ENCODE measurements at places on chromosomes 4 and X.

DNA sequence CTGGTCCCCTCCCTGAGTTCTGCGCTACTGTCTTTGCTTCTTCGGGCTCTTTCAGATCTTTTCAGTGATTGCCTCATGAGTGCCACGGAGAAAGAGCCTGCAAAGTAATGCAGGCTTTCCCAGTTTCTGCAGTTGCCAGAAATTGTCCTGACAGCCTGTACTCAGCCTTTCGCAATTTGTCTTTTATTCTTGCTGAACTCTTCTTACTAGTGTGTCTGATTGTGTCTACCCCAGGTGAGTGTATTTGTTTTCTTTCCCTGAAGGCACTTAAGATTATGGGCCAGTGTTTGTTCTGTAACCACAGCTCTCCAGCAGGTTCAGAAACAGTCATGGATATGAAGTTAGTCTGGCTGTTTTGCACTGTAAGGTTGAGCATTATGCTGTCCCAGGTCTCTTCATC, 47.1 kb downstream of the FAM193A start:
- DNase-seq: no peak

- no peak for DNase-seq
Observed at GRCh38 chrX:39907964-39908661, 189.6 kb downstream of the BCOR start.

DNA sequence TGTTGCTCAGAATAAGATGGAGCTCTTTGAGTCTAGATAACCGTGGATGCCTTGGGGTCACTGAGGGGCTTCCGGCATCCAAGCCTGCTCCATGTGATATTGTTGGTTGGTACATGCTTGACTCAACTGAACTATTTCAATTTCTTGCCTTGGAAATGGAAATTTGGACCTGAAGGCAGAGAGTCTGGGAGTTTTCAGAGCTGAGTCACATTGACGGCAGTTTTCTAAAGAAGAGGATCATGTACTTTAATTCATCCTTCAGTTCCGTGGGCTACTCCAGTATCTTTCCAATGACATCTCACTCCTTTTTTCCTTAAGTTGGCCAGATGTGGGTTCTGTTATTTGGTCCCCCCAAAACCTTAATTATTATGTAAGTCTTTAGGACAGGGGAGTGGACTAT, 100.5 kb downstream of the MFAP3L start:
- no peak for DNase-seq

DNA sequence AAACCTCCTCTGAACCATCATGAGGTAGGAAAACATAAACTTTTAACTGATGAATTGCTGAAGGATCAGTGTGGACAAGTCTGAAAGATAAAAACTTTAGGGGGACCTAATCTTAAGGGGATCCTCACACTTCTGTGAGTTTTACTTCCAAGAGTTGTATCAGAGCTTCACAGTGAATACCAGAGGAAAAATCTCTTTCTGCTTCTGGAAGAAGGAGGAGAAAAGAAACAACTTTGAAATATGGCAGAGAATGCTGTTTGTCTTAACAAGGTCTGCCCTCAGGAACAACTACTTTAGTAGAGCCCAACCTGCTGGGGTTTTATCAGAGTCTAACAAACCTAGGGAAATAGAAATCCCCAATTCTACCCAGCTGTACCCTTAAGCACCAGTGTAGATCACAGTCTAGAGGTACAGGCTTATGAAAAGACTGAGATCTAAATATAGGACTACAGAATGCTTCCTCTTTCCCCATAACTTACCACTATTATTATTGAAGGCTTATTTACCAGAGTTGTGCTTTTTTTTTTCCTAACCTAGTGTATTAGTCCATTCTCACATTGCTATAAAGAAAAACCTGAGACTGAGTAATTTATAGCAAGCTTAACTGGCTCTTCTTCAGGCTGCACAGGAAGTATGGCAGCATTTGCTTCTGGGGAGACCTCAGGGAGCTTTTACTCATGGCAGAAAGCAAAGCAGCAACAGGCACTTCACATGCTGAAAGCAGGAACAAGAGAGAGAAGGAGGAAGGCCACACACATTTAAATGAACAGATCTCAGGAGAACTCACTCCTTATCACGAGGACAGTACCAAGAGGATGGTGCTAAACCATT, 167.9 kb downstream of the CAMK2D start:
- no peak for DNase-seq

- no peak for DNase-seq
Observed at GRCh38 chr4:105709081-105709450, 482 bp downstream of the GSTCD start.

DNA sequence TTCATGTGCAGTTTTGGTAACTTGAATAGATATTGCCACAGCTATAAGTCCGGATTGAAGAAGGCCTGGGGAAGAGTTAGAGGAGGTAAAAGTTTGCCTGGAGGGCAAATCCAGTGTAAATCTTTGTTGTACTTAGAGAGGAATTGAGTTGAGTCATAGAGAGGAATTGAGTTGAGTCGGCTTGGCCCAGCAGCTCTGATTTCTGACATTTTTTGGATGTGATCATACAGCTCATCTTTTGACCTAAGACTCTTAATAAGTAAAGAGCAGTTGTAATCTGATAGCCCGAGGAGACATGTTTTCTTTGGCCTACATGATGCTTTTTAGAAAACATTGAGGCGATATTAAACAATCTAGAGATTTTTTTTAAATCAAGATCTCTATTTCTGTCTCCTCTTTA, 3.9 kb downstream of the KIT start:
- no peak for DNase-seq

DNA sequence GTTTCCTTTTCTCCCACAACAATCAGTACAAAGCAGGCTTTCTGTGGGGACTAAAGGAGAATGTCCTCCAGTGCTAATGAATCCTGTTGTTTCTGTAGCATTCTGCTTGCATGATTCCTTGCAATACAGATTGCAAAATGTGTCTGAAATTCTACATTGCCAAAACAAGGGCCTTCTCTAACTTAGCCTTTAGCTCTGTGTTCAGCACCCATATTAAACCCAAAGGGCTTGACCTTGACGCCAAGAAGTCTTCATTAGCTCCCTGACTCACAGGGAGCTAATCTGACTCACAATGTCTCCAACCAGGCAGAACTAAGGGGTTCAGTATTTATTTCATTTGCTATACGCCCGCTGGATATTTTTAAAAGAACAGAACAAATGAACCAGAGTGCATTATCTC, 241.4 kb upstream of the CLNK start:
- DNase-seq: no peak

GRCh38 chrX:97637289-97637688, 753.6 kb downstream of the RPA4 start:
- DNase-seq: no peak

DNA sequence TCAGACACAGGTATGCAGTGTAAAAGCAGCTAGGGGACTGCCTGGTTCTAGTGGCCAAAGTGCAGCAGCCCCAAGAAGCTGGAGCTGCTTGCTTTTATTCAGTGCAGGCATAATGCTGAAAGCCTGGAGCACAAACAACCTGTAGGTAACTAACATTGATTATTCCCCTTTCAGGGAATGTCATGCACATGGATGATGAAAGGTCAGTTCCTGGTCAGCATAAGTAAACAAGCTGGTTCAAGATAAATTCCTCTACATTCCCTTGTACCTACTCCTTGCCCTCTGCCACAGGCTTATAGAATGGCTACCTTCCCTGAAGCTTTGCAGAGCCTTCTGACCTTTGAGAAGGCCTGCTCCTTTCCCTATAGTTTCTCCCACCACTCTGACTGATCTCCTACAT, 1318.5 kb upstream of the ADGRL3 start:
- no peak for DNase-seq

- no peak for DNase-seq
Observed at GRCh38 chr4:77762531-77762930, 56.6 kb downstream of the CNOT6L start.

DNA sequence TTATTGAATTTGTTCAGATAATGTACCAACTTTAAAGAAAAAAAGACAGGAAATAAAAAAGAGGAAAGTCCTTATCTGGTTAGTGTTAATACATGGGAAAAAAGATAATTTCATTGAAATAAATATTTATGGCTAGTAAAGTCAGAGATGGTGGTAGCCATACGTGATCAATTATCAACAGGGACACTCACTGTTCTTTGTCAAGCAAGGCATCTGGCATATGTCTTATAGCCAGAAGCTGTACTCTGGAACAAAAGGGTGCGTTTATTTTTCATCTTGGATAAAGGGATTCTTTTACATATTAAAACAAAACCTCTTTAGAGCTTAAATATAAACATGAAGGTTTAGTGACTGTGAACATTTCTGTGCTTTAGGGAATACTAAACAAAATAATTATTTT, 26.7 kb downstream of the HDX start:
- no peak for DNase-seq

- DNase-seq: peak; percentile 13
Observed at GRCh38 chr4:185587427-185588161, 52.3 kb upstream of the PDLIM3 start.

- DNase-seq: no peak
Observed at GRCh38 chr4:98656443-98656842, 2.0 kb downstream of the TSPAN5 start.

DNA sequence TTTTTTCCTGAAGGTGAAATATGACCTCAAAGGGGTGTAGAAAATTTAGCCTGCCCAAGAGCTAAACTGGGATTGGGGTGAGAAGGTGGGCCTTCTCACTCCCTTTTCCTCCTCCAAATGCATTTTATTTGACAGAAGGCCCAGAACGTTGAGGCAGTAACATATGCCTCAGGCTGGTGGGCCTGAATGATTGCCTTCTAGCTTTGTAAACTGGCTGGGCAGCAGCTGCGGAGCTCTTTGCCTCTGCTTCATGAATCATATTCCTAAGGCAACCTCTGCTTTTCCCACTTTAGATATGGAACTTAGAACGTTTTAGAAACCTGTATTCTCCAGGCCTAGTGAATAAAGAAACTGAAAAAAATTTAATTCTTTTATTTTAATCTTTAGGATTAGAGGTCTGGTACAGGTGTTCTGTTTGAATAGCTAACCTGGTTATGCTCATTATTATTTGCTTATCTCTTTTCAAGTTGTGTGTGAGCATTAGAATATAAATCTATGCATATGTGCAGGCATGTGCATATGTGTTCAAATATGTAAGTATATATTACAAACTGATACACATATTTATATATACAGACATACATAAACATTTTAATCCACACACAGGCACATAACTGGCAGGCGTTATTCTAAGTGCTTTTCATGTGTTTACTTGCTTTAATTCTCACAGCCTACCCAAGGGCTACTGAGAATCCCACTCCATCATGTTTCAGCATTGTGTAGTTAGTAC, 11.5 kb downstream of the PRDM8 start:
- DNase-seq: no peak

GRCh38 chr4:8552581-8553205, 27.5 kb upstream of the GPR78 start:
- no peak for DNase-seq

GRCh38 chrX:23668335-23668734, 1.0 kb downstream of the PRDX4 start:
- no peak for DNase-seq

- DNase-seq: no peak
Observed at GRCh38 chr4:78671903-78672815, 104.0 kb upstream of the BMP2K start.

GRCh38 chr4:71608678-71609071, 175.2 kb downstream of the GC start:
- no peak for DNase-seq

GRCh38 chr4:8939840-8940742, 68.5 kb upstream of the HMX1 start:
- DNase-seq: no peak

DNA sequence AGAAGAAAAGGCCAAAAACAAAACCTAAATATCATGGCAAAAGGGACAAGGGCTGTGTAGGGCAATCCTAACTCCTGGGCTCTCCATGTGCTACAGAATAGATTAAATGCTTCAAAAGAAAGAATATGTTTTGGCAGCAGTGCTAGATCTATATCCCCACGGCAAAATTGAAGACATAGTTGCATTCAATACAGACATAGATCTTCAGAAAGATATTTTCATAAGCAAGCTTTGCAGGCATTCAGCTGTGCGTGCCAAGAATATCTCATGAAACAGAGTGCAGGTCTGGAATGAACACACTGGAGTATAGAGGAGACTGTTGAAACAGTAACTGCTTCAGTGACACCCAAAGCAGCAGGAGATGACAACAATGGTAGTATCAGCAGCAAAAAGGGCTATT, 1476.9 kb downstream of the ARAP2 start:
- DNase-seq: no peak

DNA sequence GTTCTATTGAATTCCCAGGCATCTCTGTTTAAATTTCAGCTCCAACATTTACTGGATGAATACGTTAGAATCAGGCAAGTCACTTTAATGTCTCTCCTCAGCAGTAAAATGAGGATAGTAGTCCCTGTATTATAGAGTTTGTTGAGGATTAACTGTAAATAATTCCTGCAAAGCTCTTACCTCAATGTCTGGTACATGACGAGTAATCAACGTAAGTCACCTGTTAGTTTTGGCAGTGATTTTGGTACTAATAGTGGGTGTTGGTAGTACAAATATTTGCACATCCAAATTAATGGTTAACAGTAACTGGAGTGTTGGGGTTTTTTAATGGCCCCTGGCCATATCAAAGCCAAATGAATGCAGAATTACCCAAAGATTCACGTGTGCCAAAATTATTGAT, 189.8 kb upstream of the GALNT7 start:
- DNase-seq: no peak

DNA sequence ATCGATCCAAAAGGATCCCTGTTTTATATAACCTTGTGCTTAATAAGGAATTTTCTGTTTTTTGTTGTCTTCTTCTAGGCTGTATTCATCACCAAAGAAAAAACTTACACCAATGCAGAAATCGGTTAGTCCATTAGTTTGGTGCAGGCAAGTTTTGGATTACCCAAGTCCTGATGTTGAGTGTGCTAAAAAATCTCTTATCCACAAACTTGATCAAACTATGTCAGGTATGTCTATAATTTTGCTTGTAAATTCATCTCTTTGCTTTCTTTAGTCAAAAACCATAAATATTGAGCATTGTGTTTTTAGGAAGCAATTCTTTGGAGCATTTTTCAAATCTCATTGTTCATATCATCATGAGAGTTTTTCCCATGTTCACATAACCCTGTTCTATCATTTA, 28.4 kb downstream of the SLAIN2 start:
- DNase-seq: no peak

Measured in activated T-helper 1 cell treated with Interleukin-2 at 50 U/mL for 16 hours (primary cell).